ENCODE measurements at places on chromosomes 3 and 15.

DNA sequence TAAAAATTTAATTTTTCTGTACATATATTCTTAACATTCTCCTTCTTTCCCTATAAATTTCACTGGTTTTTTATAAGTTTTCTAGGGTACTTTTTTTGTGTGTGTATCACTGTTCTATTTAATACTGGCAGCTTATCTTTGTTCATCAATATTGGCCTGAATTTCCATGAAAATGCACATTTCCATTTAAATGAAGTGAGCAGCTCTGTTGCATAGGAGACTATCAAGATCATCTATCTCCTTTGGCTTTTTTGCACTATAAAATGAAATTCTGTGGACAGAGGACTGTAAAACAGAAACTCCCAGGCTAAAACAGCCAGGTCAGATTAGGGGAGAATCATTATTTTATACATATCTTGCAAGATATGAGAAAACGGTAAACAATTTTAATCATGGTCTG, 277.0 kb upstream of the ARL6 start:
- no peak for DNase-seq

GRCh38 chr3:149553781-149554451, 79.4 kb downstream of the TM4SF4 start:
- no peak for DNase-seq

- DNase-seq: no peak
Measured at GRCh38 chr15:49179433-49180190, 9.6 kb downstream of the GALK2 start.

DNA sequence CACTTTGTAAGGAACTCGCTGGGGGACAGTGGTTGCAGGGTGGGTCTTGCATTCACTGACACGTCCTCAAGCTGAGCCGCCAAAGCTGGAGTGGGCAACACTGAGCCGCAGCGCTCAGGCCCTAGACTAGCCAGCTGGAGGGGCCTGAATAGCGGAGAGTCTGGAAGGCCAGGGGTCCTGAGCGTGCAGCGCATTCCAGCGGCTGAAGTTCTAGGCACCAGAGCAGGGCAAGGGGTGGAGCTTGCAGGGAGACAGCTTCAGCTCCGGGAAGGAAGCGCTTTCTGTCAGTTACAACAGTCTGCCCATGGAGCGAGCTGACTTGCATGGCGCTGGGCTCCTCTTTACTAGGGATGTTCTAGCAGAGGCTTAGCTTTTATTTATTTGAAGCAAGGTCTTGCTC, 2.7 kb downstream of the MAP6D1 start:
- DNase-seq: no peak

- peak; percentile 64 for DNase-seq
Measured at GRCh38 chr3:58471025-58471887, 20.6 kb upstream of the KCTD6 start.

- DNase-seq: no peak
Measured at GRCh38 chr3:197155046-197155445, 125.4 kb upstream of the MELTF start.

- no peak for DNase-seq
Measured at GRCh38 chr3:49703443-49703927, 14.1 kb downstream of the RNF123 start.

GRCh38 chr3:42608581-42608980, 8.1 kb downstream of the NKTR start:
- no peak for DNase-seq

GRCh38 chr15:39946862-39947261, 12.9 kb downstream of the EIF2AK4 start:
- no peak for DNase-seq

GRCh38 chr3:18382760-18383369, 42.3 kb downstream of the SATB1 start:
- DNase-seq: no peak

DNA sequence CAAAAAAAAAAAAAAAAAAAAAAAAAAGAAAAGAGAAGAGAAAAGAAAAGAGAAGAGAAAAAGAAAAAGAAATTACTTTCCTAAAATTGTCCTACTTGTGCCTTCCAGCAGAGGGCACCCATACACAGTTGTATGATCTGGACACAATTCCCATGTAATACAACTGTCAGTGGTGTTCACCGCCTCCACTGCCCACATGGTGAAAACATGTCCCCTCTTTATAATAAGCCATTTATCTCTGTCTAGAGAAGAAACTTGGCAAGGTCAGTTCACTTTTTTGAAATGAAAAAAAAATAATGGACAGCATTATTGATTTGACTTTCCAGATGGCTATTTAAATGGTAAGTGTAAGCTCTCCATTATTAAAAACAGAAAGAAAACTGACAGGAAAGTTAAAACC, 459.4 kb downstream of the GBE1 start:
- peak; percentile 43 for DNase-seq

DNA sequence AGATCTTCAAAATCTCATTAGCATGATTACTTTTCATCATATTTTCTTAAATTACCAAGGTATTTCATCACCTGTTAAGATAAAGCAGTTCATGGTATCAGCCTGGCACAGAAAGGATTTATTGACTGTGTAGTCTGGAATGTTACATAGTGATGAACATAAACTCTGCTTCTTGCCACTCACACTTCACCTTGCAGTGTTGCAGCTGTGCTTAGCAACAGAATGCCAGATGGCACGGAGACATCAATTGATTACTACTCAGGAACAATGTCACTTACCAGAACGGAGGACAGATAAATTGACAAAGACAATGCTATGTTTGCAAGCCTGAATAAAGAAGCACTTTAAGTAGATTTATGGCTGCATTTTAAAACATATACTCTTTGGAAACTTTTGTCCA, 15.0 kb upstream of the BCHE start:
- no peak for DNase-seq

GRCh38 chr15:92938387-92938786, 38.3 kb downstream of the CHD2 start:
- DNase-seq: no peak

DNA sequence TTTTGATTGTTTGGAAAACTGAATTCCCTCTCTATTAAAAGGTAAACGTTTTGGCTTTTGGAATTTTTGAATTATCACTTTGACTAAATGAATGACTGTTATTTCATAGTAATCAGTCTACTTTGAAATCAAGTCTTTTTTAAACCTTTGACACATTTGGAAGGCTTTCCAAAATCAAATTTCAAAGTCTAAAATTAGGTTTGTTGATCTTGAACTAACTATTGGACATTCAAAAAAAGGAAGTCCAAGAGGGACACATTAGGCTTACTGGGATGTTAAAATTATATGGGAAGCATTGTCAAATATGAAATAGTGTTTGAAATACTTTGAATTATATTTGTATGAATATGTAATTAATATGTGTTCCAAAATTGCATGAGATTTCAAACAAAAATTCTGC, 45.2 kb upstream of the AADACL2 start:
- DNase-seq: no peak

DNA sequence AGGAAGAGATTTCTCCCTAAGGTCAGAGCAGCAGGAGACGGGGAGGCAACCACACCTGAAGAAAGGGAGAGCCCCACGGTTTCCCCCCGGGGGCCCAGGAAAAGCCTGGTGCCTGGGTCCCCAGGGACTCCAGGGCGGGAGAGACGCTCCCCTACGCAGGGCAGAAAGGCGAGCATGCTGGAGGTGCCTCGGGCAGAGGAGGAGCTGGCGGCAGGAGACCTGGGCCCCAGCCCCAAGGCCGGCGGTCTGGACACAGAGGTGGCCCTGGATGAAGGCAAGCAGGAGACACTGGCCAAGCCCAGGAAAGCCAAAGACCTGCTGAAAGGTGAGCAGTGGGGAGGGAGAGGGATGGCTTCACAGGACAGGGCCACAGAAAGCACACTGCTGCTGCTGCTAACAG, 26.2 kb upstream of the SLC28A1 start:
- DNase-seq: no peak

DNA sequence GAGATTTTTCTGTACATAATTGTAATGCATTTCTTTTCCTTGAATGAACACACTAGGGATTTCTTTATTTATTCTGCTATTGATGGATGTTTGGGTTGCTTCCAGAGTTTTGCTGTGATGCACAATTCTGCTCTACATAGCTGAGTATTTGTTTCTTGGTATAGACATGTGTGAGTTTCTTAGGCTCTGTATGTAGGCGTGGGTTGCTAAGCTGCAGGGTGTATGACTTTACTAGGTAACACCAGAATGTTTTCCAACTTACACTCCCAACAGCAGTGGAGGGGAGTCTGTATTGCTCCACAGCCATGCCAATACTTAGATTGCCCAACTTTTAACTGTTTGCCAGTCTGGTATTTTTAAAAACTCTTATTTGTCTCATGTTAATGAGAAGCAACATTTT, 155.5 kb upstream of the TNIK start:
- no peak for DNase-seq

GRCh38 chr3:42187936-42188335, 78.0 kb downstream of the CCK start:
- no peak for DNase-seq

DNA sequence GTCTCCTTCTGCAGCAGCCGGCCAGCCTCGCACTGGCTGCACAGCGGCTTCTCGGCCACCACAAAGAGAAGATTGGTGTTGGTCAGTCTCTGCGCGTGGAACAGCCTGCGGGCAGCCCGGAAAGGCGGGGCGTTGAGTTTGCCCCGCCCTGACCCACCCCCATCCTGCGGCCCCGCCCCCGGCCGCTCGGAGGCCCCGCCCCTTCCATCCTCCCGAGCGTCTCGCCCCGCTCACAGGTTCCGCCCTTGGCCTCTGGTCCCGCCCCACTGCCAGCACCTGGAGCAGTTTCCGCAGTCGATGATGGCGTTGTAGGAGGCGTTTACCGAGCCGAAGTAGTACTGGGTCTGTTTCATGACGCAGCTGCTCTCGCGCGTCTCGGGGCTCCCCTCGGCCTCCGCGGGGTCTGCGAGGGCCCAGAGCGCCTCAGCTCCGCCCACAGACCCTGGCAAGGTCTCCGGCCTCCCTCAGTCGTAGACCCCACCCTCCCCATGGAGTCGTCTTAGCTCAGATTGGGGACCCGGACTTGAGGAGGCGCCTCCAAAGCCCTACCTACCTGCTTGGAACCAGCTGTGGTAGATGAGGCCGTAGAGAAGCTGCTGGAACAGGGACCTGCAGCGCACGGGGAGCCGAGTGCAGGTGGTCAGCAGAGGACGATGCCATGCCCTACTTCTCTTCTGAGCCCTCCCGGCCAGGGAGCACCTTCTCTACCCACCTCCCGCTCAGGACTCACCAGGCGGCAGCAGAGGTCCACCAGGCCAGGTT, 5.9 kb upstream of the TMEM115 start:
- peak; percentile 76 for DNase-seq

DNA sequence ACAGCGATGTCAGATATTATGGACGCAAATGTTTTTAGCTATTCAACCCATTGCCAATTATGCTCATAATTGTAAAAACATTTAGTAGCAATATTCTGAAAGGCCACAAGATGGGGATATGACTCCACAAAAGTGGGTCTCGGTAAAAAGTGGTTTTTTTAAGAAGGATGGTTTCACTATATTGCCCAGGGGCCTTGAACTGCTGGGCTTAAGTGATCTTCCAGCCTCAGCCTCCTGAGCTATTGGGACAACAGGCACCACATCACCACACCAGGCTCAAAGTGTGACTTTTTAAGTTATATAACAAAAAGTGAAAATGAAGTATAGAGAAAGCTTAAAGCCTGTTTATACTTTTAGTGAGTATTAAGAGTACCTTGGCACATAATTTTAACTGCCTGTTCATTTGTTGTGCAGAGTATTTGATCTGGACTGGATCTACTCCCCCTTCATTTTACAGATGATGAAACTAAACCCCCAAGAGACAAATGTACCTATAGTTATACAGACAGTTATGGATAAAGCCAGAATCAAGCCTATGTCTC, 9.4 kb downstream of the NAA50 start:
- DNase-seq: peak; percentile 45

GRCh38 chr15:88617790-88618189, 3.4 kb upstream of the AEN start:
- no peak for DNase-seq

DNA sequence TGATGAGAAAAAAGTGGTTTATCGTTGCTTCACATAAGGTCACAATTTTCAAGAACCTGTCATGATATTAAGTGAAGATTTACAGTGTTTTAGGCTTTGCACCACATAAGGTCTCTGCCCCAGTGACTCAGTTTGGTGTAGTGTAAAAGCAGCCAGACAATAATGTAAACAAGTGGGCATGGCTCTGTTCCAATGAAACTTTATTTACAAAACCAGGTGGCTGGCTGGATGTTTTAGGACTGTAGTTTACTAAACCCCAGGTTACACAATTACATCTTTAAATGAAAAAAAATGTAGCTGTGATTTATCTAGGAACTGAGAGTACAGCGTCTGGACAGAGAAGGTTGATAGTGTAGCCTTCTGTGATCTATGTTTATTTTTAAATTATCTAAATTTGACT, 9.7 kb upstream of the FBXL22 start:
- DNase-seq: no peak

GRCh38 chr3:155391551-155391958, 98.1 kb upstream of the STRIT1 start:
- no peak for DNase-seq

- DNase-seq: no peak
Measured at GRCh38 chr15:50265620-50266019, at the start of gene HDC. TSS of gene HDC (minus strand) at chr15:50265726. CDS start at chr15:50265623, 103 bp downstream.

- DNase-seq: no peak
Measured at GRCh38 chr3:46495901-46496456, 1.8 kb upstream of the RTP3 start.

- no peak for DNase-seq
Measured at GRCh38 chr3:76685858-76686257, 354.0 kb upstream of the ROBO2 start.

DNA sequence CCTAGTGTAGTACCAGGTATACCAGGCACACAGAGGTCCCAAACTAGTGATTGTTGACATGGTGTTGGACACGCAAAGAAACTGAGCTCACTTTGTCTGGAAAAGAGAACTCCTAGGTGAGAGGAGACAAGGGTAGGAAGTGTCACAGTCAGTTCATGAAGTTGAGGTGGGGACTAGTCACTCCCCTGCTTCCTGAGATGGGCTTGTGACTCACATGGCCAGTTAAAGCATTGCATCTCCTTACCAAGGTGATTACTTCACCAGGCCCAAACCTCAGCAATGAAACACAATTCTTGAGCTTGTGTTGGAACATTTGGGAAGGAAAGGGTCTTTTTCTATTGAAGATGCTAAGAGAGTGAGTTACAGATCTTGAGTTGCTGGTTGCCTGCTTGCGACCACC, 49.2 kb upstream of the RAD18 start:
- no peak for DNase-seq

DNA sequence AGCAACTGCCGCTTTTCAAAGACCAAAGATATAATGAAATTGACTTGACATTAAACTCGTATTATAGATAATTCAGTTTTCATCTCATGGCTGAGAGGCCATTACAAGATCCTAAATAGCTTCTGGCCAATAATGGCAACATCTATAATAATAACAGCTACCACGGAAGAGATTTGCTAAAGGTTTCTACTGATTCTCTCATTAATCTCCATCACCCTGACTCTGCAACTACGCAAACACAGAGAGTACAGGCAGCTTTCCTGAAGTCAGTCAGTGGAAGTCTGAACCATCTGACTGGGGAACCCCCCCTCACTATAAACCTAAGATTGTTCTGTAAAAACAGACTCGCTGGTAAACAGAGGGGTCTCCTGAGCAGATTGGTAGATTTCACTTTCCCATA, 257.1 kb downstream of the MAGI1 start:
- no peak for DNase-seq
